AG09319 (cell line): ENCODE measurements at places on chromosomes 2 and 18.

DNA sequence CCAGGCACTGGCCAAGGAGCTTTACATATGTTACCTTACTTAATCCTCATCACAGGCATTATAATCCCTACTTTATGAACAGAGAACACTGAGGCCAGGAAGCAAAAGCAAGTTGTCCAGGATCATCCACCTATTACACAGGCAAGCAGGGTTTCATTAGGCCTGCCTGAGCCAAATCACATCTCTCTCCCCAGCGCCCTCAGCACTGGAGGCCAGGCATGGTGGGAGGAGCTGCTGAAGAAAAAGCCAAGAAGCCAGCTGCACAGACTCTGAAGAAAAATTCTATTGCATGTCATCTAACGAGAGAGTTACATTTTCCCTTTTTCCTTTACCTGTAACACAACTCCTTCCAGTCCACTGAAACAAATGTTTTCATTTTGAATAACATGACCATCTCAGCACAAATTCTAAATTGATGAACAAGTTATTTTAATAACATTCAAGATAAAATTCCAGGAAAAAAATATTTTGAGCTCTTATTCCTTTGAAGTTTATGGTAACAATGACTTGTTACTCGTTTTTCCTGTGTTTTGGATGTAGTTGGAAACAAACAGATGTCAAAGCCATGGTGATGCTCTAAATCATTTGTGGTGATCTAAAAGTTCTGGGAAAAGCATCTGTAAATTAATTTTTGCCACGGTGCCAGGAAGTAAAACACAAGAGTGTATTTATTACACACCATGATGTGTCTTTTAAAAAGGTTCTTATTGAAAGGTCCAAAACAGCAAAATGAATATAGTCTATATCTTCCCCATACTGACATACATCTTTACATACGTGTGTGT lies 139.0 kb upstream of the ITGB6 start:
- DNase-seq, result no peak

DNA sequence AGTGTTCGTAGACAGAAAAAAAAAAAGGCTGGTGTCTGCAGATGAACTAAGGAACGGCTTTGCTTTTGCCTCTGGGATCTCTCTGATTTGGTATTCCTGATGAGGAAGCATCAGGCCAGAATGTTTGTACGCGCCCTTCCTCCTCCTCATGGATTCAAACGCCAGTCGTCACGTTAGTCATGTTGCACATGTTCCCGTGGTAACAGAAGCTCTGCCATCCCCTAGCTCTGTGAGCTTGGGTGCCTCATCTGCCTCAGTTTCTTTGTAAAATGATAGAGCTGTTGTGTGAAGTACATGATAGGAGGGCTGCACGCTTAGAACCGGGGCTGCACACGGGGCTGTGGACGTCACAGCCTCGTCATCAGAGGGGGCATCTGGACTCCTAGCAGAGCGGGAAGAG lies 47.0 kb downstream of the TSHZ1 start:
- DNase-seq, result no peak

DNA sequence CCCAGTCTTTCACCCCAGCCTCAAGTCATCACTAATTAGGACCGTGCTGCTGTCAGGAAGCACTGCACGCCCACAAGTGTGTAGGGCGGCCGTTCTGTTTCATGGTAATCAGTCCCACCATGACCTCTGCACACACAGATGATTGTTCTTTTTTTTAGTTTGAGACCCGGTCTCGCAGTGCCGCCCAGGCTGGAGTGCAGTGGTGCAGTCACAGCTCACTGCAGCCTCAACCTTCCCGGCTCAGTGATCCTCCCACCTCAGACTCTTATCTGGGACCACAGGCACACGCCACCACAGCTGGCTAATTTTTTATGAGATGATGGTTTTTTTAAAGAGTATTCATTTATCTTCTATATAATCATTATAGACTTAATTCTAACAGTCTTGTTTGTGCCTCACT lies 1.8 kb upstream of the IAH1 start:
- DNase-seq, result no peak

DNA sequence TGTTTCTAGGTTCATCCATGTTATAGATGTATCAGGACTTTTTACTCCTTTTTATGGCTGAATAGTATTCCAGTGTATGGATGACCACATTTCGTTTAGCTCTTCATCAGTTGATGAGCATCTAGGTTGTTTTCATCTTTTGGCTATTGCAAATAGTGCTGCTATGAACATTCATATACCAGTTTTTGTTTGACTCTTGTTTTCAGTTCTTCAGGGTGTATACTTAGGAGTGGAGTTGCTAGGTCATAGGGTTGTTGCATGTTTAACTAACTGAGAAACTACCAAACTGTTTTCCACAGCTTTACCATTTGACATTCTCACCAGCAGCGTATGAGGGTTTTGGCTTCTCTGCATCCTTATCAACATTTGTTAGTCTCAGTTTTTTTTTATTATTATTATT lies 25.8 kb upstream of the NAPG start:
- DNase-seq, result no peak

- DNase-seq, result no peak
Measured at GRCh38 chr18:50138181-50139064, 56.5 kb downstream of the MYO5B start.

DNA sequence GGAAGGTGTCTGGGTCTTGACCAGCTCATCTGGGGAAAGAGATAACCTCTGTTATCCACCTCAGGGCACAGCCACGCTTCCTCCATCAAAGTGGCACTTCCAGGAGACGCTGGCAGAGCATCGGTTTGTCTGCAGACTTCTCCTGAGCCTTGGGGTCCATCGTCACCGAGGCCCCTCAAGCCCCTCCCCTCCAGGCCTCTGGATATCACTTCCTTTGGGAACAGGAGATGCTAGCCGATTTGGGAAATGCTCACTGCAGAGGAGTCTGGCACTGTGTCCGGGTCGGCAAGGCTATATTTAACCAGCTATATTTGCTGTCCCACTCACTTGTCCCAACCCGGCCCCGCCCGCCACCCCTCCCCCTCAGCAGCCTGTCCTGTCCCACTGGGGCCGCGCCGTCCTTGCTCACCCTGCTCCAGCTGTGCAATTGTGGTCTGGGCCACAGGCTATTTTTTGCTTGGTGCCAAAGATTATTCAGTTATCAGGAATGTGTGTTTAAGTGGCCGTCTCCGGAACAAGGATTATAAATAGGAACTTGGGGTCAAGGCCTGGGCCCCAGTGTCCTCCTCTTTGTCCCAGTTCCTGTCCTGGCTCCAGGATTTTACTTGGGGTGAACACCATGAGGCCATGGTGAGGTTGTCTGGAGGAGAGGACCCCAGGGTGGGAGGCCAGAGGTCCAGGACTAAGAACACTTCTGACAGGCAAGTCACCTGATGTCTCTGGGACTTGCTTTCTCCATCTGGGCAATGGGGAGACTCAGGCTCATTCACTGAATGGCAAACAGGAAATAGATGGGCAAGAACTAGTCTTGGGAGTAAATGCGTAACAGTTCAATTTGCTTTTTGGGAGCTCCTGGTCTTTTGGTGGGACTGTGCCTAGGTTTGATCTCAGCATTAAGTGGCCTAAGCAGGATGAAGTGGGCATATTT lies 263.6 kb downstream of the DYSF start:
- peak; percentile 36 for DNase-seq

- no peak for DNase-seq
Measured at GRCh38 chr2:155663265-155663664, 669.3 kb downstream of the NR4A2 start.

- DNase-seq, result no peak
Measured at GRCh38 chr2:172211512-172211911, 108.8 kb upstream of the DLX2 start.
